ENCODE measurements at places on chromosomes 4 and X. TPM values are rescaled to one million over a fixed set of nuclear protein-coding genes. Genes with fewer than 3 reads are reported as not detected.

DNA sequence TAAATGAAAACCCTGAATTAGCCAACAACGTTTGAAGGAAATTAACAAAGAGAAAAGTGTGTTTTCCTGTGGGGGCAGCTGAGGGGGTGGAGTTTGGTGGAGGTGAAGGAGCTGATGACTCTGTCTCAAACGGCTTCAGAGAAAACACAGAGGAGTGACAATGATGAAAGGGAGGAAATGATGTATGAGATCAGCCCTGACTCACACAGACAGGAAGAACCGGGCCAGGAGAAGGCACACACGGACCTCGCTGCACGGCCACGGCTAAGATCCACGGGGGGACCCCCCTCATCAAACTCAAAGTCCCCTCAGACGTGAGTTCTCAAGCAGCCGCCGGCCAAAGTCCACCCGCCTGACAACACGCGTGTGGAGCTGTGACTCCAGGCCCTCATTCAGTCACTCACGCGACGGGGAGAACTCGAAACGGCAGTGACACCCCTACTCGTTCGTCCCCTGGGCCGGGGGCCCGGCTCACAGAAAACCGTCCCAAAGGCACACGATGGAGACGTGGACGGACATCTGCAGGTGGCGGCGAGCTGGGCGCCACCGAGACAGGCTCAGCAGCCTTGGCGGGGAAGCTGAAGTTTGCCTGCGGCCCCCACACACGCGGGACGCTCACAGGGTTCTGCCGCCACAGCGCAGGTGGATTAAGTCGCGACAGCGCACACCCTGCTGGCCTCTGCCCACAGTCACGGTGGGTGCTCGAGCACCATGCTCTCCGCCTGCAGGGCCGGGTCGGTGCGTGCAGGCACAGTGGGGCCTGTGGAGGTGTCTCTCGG lies 28.8 kb downstream of the PPP2R3B start:
- no peak overlapping the region for H3K4me3 ChIP-seq
- H3K27ac ChIP-seq, result peak overlapping the region; percentile 15
- no peak for DNase-seq
- no peaks in the 10 kb centered on the region for H3K4me1 ChIP-seq

GRCh38 chr4:22389240-22389870 lies 126.5 kb downstream of the ADGRA3 start:
- H3K27me3 ChIP-seq, result no peaks in the 10 kb centered on the region
- peaks cover 28% of the 10 kb centered on the region for H3K36me3 ChIP-seq
- peaks cover 5% of the 10 kb centered on the region for H3K4me1 ChIP-seq

DNA sequence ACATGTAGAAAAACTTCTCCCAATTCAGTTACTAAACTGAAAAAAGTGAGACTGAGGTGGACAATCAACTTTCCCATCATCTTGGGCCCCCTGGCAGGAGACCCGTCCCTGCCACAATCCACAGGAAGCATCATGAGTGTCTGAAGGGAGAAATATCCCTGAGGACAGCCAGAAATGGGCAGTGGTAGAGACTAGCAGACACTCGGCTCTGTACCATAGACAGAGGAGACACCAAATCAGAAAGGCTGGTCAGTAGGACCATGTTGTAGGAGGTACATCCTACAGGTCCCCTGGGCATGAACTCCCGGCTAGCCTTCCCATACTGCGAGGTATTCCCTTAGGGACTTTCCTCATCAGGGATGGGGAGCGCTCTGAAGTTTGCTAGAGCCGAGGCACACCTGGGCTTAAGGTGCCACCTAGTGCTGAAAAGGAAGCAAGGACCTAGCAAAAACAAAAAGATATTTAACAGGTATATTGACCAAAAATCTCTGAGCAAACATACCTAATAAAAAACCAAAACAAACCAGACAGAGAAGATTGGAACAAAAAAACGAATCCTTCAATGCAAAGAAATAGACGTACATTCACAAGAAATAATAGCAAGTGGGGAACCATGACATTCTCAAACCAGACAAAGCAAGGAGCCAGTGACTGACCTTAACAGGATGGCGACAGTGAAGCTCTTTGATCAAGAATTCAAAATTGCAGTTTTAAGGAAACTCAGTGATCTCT lies 55.6 kb downstream of the HAUS3 start:
- H3K27me3 ChIP-seq, result peaks cover 3% of the 10 kb centered on the region
- H3K27ac ChIP-seq, result no peak overlapping the region
- no peak overlapping the region for H3K4me3 ChIP-seq
- H3K4me1 ChIP-seq, result no peaks in the 10 kb centered on the region
- DNase-seq, result peak; percentile 68

DNA sequence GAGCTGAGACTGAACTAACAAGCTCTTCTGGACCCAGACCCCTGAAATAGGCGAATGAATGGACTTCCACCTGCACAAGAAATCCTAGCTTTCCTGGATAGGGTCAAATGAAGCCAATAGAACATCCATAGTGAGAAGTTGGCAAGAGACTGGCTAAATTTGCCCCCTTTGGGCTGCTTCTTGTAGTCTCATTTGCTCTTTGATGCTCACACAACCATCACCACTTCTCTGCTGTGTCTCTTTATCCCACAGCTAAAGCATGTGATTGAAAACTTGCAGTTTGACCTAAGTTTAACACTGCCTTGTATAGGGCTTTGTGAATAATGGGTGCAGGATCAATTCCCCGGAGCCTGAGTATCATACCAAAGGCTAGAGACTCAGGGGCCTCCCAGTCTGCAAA lies 38.2 kb downstream of the NLGN3 start:
- peaks cover 31% of the 10 kb centered on the region for H3K4me1 ChIP-seq
- peak overlapping the region; percentile 73 for H3K4me3 ChIP-seq
- H3K36me3 ChIP-seq, result no peaks in the 10 kb centered on the region
- no peaks in the 10 kb centered on the region for H3K27me3 ChIP-seq

DNA sequence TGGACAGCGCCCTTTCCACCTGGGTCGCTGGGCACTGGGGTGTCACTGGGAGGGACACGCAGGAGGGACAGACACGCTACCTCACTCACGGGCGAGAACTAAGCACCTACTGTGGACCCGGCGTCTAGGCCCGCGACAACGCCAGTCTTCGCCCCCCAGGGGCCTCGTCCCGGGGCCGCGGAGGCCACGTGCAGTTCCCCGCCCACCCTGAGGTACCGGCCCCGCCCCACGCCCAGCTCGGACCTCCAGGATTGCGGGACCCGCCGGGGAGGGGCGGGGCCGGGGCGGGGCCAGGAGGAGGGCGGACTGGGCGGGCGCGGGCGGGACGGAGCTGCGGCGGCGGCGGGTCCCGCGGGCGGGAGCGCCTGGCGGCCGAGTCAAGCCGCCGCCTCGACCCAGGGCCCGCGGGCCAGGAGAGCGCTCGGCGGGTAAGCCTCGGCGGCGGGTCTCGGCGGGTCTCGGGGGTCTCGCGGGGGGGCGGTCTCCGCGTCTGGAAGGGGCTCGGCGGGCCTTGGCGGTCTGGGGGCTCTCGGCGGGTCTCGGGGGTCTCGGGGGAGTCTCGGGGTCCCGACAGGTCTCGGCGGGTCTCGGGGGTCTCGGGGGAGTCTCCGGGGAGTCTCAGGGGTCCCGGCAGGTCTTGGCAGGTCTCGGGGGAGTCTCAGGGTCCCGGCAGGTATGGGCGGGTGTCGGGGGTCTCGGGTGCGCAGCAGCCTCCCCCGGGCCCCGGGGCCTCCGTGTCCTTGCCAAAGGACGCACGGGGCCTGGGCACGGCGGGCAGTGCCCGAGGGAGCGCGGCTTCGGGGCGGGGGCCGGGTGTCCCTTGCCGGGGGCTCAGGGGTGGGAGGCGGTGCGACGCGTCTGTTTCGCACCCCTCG lies at the start of gene SH3BP2:
Gene SH3BP2, plus strand, starts transcription at position 375 of the 875 bp plus-strand sequence. CDS start 27,533 bp downstream, outside the sequence.
- H3K27ac ChIP-seq, result no peak within 1 kb of the TSS
- H3K27me3 ChIP-seq, result peaks cover 21% of the 10 kb centered on the region
- H3K36me3 ChIP-seq, result no peaks in the 10 kb centered on the region
- H3K4me1 ChIP-seq, result peaks cover 15% of the 10 kb centered on the region
- H3K4me3 ChIP-seq, result peak within 1 kb of the TSS; percentile 76
- peak; percentile 88 for DNase-seq

- no peaks in the 10 kb centered on the region for H3K4me1 ChIP-seq
- no peak overlapping the region for H3K4me3 ChIP-seq
- no peak overlapping the region for H3K27ac ChIP-seq
- H3K36me3 ChIP-seq, result no peaks in the 10 kb centered on the region
Measured at GRCh38 chr4:95124906-95125504, 367.2 kb downstream of the BMPR1B start.

DNA sequence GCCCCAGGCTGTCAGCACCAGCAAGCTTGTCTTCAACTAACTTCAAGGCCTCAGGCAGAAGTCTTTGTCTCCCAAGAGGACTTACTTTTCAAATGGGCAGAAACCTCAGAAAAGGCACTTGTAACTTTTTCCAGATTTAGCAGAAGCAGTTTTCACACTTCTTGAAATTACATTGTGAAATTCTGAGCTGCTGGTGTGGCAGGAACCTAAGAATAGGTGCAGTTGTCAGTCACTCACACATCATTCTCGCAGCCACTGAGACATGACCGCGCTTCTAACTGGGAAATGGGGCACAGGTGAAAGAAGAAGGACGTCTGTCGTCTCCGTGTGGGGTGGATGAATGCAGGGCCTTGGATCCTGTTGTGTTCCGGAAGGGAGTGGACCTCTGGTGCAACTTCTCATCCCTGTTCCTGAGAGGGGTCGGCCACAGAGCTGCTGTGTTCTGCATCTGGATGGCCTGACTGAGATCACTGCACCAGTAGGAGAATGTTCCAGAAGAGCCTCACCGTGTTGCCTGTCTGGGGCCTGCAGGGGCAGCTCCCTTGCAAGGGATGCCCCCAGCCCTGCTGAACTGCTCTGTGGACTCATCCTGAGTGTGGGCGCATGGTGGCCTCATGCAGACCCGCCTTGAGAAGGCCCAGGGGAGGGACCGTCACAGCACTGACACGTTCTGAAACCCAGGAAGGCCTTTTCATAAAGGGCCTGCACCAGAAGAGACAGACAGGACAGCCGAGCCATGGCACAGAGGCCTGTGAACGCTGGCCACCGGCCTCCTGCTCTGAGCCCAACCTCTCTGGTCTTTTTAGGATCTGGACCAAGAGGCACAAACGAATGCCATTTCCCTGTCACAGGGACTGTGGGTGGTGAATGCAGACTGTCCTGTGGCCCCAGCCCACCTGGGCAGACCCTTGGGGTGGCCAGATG lies 18.7 kb downstream of the NAT8L start:
- no peaks in the 10 kb centered on the region for H3K27me3 ChIP-seq
- no peak overlapping the region for H3K27ac ChIP-seq
- no peak overlapping the region for H3K4me3 ChIP-seq
- no peak for DNase-seq
- H3K36me3 ChIP-seq, result no peaks in the 10 kb centered on the region

GRCh38 chrX:100874325-100874724 lies at the start of gene NOX1:
TSS of gene NOX1 (minus strand) at chrX:100874359. CDS start at chrX:100874139, 220 bp downstream.
- H3K4me1 ChIP-seq, result peaks cover 4% of the 10 kb centered on the region
- H3K4me3 ChIP-seq, result no peak within 1 kb of the TSS

- no peak for DNase-seq
- H3K27ac ChIP-seq, result no peak overlapping the region
- H3K27me3 ChIP-seq, result no peaks in the 10 kb centered on the region
- H3K4me3 ChIP-seq, result no peak overlapping the region
Measured at GRCh38 chr4:118254368-118254767, 98.4 kb downstream of the PRSS12 start.

DNA sequence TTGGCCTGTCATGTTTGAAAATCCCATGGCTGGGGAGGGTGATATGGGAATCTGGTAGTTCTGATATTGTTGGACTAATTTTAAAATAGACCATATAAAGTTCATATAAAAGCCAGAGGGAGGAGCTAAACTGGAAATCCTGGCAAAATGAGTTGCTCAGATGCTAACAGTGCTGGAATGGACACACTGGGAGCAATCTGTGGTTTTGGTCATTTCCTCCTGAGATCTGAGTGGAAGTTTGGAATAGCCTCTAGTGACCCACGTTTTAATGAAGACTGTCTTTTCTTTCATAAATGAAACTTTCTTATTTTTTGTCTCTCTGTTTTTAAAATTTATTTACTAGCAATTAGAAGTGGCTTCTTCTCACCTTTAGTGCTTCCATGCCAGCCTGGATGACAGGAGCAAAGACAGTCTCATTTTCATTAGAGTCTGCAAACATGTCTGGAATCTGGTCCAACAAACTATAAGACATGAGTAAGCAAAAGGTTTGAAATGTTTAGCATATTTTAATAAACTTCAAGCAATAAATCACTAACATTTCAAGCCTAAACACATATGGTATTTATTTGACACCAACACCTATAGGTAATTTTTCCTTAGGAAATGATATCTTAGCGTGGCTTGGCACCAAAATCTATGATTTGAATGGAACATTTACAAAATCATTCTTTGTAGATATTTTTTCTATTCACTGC lies 66.6 kb downstream of the METTL14 start:
- H3K4me1 ChIP-seq, result peaks cover 20% of the 10 kb centered on the region
- peaks cover 22% of the 10 kb centered on the region for H3K36me3 ChIP-seq
- no peaks in the 10 kb centered on the region for H3K27me3 ChIP-seq
- H3K27ac ChIP-seq, result no peak overlapping the region
- no peak overlapping the region for H3K4me3 ChIP-seq
- DNase-seq, result no peak

DNA sequence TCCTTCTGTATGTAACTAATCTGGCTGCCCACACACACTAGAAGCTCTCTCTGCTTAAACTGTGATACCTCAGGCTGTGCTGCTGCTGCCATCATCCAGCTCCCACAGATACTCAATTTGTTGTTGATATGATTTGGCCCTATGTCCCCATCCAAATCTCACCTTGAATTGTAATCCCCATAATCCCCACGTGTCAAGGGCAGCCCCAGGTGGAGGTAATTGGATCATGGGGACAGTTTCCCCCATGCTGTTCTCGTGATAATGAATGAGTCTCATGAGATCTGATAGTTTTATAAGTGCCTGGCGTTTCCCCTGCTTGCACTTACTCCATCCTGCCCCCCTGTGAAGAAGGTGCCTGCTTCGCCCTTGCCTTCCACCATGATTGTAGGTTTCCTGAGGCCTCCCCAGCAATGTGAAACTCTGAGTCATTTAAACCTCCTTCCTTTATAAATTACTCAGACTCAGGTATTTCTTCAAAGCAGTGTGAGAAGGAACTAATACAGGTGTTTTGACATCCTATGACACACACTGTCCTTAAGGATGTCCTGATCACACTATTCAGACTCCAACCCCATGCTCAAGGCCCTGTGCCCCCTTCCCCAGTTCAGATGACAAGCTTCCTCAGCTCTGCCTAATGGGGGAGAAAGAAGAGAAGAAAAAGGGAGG lies 2.9 kb upstream of the ATOH1 start:
- no peaks in the 10 kb centered on the region for H3K36me3 ChIP-seq
- DNase-seq, result no peak
- H3K27ac ChIP-seq, result no peak overlapping the region
- H3K4me1 ChIP-seq, result peaks cover 23% of the 10 kb centered on the region
- no peak overlapping the region for H3K4me3 ChIP-seq
- H3K27me3 ChIP-seq, result peaks cover 63% of the 10 kb centered on the region

DNA sequence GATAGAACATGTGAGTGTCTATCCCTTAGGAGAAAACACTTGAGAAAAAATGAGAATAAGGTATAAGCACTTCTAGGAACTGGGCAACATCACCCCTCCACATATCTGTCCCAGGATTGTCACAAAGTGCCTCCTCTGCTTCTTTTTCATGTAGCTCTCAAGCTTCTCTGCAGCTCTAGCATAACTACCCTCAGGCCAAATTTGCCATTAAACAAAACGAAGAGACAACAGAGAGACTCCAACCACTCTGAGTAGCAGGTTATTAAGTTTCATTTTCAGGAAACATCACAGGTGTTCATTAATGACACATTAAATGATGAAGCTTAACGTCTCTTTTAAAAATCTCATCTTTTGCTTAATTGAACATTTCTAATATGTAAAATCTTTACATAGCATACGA lies 580.0 kb downstream of the GALNTL6 start:
- H3K27me3 ChIP-seq, result no peaks in the 10 kb centered on the region
- DNase-seq, result no peak
- H3K36me3 ChIP-seq, result no peaks in the 10 kb centered on the region
- H3K4me1 ChIP-seq, result no peaks in the 10 kb centered on the region
- H3K27ac ChIP-seq, result no peak overlapping the region

Gene PIR
- total RNA-seq, result 17.1 TPM

Gene RADX
- 3.0 TPM for total RNA-seq

Gene GRK4
- 1.6 TPM for total RNA-seq

Gene GPR119
- not detected for total RNA-seq
